ENCODE measurements at places on chromosomes 4 and X.

DNA sequence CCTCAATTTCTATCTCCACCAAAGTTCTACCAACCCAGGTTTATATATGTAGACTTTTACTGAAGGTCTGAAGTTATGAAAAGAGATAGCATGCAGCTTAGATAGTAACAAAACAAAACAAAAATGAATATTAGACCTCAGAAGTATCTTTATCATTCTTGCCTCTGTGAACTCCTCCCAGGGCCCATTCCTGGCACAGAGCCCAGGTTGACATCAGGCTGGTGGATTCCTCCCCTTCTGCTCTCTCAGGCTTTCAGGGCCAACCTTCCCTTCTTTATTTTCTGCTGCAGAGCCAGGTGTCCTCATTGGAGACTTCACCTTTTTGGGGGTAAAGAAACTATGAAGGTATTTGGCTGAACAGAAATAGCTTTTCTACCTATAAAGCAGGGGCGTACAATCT, 112.8 kb upstream of the PITX2 start:
- no peak for DNase-seq

- DNase-seq = no peak
These were observed 343.1 kb upstream of the NOCT start for GRCh38 chr4:138672393-138672976.

DNA sequence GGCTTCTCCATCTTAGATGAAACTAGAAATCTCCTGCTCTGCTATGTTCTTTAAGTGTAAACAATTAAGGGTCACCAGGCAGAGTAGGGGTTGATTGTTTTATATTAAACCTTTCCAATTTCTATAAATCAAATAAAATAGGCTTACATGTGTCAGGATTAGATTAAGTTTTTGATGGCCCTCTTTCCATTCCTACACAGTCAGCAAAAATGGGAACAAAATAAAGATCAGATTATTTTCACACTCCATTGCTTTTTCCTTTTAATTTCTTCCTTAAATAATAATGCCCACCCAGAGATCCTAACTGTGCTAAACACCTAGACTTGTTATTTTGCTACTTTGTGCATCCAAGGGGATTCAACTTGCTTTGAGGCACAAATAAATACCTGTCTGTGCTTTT, 381.4 kb upstream of the MAGEB16 start:
- no peak for DNase-seq

- DNase-seq = no peak
These were observed 137.0 kb downstream of the AMMECR1 start for GRCh38 chrX:110180928-110181310.

DNA sequence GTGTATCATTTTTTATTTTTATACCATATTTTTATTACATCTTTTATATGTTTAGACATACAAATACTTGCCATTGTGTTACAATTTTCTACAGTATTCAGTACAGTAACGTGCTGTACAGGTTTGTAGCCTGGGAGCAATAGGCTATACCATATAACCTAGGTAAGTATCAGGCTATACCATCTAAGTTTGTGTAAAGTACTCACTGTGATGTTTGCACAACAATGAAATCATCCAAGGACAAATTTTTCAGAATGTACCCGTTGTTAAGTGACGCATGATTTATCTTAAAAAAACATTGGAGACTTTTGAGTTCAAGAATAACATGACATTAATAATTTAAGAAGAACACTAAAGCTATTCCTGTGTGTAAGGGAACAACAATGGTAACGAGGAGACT, 96.0 kb upstream of the LEF1 start:
- DNase-seq = no peak

GRCh38 chrX:102835504-102836146, 101.4 kb upstream of the RAB40AL start:
- no peak for DNase-seq

- DNase-seq = no peak
These were observed 46.7 kb downstream of the IRF2 start for GRCh38 chr4:184427687-184428086.

DNA sequence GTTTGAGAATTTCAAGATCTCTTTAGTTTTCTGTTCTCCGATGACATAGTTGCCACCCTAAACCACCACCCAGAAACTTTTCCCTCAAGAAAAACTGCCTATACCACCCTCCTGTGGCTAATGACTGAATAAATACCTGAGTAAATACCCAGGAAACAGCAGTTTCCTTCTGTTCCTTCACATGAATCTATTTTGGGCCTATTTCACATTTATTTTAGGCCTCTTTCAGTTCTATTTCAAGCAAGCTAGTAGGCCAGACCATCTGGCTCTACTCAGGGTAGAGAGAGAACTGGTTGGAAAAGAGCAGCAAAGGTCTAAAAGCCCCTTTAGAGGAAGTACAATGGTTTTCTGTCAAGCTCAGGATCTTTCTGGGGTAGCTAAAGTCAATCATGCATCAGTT, 23.4 kb downstream of the ARHGEF9 start:
- DNase-seq = no peak

DNA sequence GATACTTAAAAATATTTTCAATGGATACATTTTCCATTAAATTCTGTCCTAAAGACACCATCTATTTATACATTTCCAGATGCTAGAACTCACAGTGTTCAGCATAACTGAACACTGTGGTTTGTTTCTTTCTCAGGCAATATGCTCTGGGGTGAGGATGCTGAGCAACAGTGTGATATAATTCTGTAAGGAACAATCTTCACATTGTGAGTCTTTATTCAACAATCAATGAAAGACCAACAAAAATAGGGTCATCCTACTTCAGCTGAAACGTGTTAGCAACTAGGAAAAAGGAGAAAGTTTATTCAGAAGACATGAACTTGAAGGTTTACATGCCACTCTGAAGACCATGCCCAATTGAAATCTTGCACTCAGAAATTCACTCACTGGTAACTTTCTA, 284.8 kb downstream of the UNC5C start:
- DNase-seq = no peak

- DNase-seq = no peak
These were observed 44.5 kb upstream of the IL21 start for GRCh38 chr4:122665161-122665929.

DNA sequence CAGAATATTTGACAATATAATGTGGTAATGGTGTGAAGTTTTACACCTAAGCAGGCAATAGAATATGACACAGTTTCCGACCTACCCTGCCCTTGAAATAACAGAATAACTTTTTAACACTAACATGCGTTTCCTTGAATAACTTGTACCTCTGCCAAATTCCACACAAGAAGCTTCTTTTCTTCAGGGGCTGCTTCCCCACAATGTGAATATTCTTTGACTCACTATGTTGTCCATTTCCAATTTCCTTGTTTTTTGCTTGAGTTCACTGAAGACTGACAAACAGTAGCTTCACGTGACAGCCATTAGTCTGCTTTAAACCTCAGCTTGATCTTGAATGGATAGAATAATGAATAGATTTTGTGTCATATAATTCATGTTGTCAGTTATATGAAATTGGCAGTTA, 14.3 kb downstream of the SHROOM3 start:
- DNase-seq = no peak

GRCh38 chr4:17807446-17807845, 3.1 kb downstream of the DCAF16 start:
- no peak for DNase-seq

- no peak for DNase-seq
These were observed 624.9 kb upstream of the HS3ST1 start for GRCh38 chr4:12053556-12053955.

DNA sequence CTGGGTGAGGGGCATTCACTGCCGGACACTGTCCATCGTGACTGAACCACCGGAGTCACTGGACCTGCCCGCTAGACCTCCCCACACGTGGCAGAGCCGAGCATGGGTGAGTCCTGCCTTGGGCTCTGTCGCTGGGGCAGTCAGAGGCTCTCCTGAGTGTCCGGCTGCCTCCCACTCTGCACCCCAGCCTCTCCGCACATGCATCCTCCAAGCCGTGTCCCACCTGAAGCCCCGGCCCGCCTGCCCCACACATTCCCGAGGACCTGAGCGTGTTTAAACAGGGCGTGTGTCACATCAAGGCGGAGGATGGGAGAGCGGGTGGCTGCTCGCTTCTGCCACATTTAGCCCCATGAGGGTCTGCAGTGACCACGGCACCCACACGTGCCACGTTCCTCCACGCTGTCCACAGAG, 4.7 kb downstream of the CPLX1 start:
- no peak for DNase-seq

DNA sequence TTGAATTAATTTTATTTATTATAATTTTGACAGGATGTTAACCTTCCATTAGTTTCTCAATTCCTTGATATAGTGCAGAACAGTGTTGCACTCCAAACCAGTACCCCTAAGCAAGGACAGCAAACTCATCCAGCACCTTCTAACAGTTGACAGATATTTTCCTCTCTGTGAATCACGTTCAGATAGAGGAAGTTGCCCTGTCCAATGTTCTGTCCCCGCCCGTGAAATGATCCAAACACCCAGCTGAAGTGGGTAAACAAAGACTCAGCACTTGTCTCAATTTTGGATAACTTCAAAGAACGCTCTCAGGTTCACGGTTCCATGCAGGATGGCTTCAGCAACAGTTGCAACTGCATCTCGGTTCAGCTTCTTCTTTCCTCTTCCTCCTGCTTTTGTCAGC, 1240.0 kb upstream of the ADGRL3 start:
- DNase-seq = no peak

GRCh38 chr4:2402048-2402842, 16.2 kb downstream of the ZFYVE28 start:
- no peak for DNase-seq

DNA sequence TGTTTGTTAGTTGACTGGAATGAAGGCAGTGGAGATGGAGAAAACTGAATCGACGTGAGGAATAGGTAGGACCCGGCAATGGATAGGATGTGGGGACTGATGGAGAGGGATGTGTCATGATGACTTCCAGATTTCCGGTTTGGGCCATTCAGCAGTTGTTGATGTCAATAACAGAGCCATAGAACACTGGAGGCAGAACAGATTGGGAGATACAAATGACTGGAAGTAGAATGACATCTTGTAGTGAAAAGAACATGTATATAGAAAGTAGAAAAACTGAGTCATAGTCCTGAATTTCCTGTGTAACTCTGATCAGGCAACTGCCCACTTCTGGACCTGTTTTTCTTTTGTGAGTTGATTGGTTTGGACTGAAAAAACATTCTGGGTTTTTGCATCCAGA, 24.5 kb downstream of the CETN2 start:
- DNase-seq = no peak

GRCh38 chr4:34105311-34105710, 2139.0 kb downstream of the ARAP2 start:
- no peak for DNase-seq

GRCh38 chr4:34850421-34850820, 1393.9 kb downstream of the ARAP2 start:
- DNase-seq = no peak

GRCh38 chr4:36388710-36389109, 107.3 kb downstream of the DTHD1 start:
- DNase-seq = no peak

DNA sequence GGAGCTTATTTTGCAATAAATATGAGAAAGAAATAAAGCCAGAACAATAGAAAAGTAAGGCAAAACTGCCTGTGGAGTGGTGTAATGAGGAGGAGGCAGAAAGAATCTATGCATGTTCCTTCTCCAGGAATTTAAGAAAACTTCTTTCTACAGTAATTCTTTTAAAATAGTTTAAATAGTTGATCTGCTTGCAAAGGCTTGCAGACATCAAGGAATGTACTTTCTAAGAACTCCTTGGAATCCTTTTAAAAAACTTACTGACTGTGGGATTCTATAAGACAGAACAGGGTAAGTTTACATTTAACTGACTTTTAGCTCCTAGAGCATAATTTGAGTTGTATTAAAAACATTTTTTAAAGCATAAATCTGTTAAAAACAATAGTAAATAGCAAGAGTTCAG, 63.2 kb upstream of the ALB start:
- no peak for DNase-seq

DNA sequence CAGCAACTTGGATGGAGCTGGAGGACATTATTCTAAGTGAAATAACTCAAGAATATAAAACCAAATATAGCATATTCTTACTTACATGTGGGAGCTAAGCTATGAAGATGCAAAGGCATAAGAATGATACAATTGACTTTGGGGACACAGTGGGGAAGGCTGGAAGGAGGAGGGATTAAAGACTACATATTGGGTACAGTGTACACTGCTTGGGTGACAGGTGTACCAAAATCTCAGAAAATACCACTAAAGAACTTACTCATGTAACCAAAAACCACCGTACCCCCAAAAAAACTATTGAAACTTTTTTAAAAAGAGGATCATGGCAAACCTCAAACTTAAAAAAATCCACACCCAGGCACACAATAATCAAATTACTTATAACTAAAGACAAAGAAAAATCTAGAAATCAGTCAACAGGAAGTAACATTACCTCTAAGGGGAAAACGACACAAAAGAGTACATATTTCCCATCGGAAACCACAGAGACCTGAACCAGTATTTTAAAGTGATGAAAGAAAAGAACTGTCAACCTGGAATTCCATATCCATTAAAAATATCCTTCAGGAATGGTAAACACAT, 241.8 kb downstream of the PRDM5 start:
- DNase-seq = no peak

- no peak for DNase-seq
These were observed 14.8 kb downstream of the BLOC1S4 start for GRCh38 chr4:6730603-6731317.

- no peak for DNase-seq
These were observed 105.9 kb upstream of the ADRA2C start for GRCh38 chr4:3660086-3660927.

GRCh38 chr4:25811841-25812240, 50.9 kb downstream of the SEL1L3 start:
- DNase-seq = no peak

- no peak for DNase-seq
These were observed 107.5 kb downstream of the EGF start for GRCh38 chr4:110020139-110020538.

DNA sequence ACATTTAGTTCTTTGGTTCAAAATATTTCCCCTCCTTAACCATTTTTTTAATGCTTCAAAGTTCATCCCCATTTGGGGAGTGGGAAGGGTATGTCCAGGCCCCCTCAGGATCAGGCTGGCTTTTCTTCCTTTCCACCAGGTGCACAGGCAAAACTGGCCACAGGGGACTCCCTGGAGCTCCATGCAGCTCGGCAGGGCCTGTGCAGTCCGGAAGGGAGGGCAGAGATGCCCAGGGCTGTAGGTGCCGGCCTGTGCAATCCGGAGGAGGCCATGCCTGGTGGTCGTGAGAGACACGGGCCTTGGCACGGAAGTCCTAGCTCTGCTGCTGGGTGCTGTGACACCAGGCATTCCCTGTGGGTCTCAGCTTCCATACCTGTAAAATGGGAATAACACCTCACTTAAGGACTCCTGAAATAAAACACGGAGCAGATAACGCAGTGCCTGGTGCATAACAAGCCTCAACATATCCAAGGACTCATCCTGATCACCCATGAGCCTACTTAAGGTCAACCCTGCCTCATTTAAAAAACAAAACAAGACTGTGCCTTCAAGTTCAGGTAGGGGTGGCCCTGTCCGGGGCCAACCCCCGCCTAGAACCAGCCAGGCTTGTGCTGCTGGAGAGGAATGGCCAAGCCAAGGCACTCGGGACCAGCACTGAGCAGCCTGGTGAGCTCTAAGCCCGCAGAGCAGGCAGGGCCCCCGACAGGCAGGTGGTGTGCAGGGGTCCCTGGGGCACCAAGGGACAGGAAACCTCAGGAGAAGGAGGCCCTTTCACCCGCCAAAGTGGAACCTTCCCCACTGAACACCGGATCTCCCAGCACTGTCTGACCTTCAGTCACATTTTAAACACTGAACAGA, 21.2 kb upstream of the CYP4V2 start:
- DNase-seq = no peak
